ENCODE measurements at places on chromosomes 7 and 10.
A peak's percentile ranks its signal among the peaks of the same experiment; 100 is the strongest.

GRCh38 chr10:131196176-131196885, 115.2 kb downstream of the TCERG1L start:
- DNase-seq = no peak

DNA sequence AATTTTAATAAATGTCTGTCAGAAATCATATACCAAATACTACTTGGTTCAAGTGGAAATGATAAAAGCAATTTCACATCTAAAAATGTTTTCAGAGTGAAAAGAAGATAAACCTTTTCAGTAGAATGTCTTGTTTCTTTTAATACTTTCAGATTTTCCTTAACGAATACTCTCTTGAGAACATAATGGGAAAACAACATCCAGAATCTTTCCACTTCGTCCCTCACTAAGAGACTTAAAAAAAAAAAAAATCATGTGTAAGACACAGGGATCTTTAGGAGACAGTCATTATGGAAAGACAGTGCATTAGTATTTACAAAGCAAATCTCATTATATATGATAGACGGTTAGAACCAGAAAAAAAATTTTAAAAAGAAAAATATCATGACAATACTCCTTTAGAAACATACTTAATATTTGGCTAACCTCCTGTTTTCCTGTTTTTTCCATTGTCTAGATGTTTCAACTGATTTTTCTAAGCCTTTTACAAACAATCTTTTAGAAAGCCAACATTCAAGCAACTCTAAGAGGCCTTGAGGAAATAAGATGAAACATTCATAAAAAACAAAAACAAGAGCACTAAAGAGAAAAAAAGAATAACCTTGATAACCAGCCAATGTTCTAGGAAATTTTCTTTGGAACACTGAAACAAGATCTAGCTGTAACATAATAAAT, 339.9 kb upstream of the LRRN3 start:
- no peak for DNase-seq

- peak; percentile 35 for DNase-seq
Observed at GRCh38 chr7:1664711-1665548, 5.1 kb upstream of the ELFN1 start.

GRCh38 chr10:61822781-61823230, 78.7 kb upstream of the ARID5B start:
- no peak for DNase-seq

DNA sequence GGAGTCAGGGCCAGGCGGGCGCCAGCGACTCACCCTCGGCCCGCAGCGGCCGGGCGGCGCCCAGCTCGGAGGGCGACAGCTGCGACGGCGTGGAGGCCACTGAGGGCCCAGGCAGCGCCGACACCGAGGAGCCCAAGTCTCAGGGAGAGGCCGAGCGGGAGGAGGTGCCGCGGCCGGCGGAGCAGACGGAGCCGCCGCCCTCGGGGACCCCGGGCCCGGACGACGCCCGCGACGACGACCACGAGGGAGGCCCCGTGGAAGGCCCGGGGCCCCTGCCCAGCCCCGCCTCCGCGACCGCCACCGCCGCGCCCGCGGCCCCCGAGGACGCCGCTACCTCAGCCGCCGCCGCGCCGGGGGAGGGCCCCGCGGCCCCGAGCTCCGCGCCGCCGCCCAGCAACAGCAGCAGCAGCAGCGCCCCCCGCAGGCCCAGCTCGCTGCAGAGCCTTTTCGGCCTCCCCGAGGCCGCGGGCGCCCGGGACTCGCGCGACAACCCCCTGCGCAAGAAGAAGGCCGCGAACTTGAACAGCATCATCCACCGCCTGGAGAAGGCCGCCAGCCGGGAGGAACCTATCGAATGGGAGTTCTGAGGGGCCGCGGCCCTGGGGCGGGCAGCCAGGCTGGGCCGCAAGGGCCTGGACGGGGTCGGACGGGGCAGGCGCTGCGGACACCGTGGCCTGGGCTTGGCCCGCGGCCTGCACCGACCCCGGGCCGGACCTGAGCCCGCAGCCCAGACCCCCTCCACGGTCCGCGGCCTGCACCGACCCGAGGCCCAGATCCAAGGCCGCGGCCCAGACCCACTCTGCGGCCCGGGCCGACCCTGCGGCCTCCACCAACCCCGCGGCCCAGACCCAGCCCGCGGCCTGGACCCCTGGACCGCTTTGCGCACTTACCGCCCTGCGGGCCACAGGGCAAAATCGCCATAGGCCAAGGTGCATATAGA, 37.9 kb upstream of the SH2B2 start:
- no peak for DNase-seq

GRCh38 chr7:159091041-159091440, 53.6 kb downstream of the VIPR2 start:
- no peak for DNase-seq

- DNase-seq = no peak
Observed at GRCh38 chr10:5959581-5960069, 17.7 kb downstream of the IL15RA start.

- DNase-seq = no peak
Observed at GRCh38 chr10:104067525-104067924, 18.2 kb downstream of the COL17A1 start.

- no peak for DNase-seq
Observed at GRCh38 chr10:59648711-59649201, 60.9 kb downstream of the SLC16A9 start.

GRCh38 chr10:81722399-81722798, 152.6 kb upstream of the NRG3 start:
- no peak for DNase-seq

- DNase-seq = no peak
Observed at GRCh38 chr10:29372920-29373319, 84.0 kb downstream of the LYZL1 start.

GRCh38 chr7:37320848-37321468, 127.7 kb downstream of the ELMO1 start:
- no peak for DNase-seq

DNA sequence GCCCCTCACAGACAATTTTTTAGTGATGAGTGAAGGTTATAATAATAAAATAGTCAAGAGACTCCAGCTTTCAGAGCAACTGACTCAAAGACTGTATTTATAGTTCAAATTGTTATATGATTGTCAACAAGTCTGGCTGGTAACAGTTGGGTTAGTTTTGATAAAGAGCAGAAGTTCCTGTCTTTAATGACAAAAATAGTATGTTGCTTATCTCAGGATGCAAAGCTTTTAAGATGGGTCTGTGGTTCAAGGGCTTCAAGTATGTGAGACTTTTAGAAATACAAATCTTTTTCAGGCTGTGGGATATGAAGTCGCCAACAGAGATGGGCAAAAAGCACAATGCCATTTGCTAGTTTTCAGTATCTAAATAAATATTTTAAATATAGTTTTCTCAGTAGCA, 118.4 kb downstream of the ABCA13 start:
- DNase-seq = no peak

GRCh38 chr7:157945401-157945800, 608.6 kb downstream of the DNAJB6 start:
- DNase-seq = no peak

GRCh38 chr10:88525371-88526069, 57.6 kb downstream of the RNLS start:
- no peak for DNase-seq

GRCh38 chr10:69643779-69644657, 14.0 kb downstream of the FAM241B start:
- DNase-seq = no peak

DNA sequence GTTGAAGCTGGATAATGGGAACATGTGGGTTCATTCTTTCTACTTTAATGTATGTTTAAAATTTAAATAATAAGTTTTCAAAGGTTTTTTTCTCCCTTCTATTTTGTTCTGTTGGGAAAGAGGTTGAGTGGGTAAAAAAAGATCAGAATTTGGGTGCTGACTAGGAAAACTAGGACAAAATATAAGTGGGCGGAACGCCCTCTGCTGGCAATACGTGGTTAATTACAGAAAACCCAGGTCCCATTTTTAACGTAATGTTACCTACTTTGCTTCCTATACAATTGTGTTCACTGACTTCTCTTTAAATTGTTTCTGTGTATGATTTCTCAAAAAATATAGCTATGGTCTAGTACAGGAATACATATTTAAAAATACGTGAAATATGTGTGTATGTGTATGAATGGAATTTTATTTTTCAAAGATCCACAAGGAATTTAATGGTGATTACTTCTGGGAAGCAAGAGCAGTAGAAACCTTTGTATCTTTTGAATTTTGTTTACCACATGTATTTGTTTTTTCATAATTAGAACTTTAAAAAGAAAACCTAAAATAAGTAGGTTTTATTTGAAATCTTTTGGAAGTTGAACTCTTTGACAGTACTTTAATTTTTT, 8.7 kb downstream of the ECD start:
- peak; percentile 25 for DNase-seq

- no peak for DNase-seq
Observed at GRCh38 chr10:58955615-58956014, 220.8 kb upstream of the PHYHIPL start.

DNA sequence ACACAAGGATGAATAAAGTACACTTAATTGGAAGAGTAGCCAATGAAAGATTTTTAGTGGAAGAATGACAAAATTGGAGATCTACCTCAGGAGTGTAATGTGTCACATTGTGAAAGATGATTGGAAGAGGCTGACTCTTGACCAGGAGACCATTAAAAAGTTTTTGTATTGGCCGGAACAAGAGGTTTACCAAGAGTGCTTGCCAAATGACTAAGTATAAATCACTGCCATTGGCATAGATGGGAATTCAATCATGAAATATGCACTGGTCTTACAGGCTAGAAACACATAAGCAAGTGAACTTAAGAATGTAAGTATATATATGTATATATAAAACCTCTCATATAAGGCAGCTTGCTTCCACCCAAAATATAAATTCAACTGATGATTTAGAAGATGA, 58.7 kb upstream of the TFEC start:
- DNase-seq = no peak

DNA sequence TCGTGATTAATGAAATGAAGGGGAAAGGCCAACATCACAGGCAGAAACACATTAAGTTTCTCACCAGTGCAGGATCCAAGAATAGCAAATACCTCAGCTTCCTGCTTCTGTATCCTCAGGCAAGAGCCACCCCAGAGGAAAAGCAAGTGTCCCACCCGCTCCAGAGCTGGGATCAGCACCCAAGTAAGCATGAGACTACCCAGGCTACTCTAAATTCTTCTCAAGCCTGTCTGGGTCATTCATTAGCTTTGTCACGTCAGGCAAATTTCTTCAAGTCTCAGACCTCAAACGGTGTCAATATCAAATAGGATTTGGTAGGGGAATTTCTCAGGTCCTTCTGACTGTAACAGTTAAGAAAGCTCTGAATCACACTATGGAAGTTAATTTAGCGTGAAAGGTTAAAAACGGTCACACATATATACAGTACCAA, 59.0 kb downstream of the GNA12 start:
- no peak for DNase-seq

GRCh38 chr7:92720604-92721350, 115.6 kb downstream of the CDK6 start:
- no peak for DNase-seq

DNA sequence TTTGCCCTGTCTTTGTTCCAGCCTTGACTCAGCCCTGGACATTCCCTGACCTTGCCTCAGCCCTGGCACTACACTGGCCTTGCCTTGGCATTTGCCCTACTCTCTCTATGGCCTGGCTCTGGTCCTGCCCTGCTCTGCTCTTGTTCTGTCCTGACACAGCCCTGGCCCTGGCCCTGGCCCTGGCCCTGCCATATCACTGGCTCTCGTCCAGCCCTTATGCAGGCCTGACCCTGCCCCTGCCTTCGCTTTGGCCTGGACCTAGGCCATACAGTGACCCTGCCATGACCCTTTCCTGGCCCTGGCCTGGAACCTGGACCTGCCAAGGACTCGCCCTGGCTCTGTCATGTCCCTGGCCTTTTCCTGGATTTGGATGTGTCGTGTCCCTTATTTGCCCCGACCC, 646.0 kb downstream of the ZNF37A start:
- DNase-seq = no peak

GRCh38 chr10:78744491-78745090, 324.2 kb upstream of the ZMIZ1 start:
- DNase-seq = no peak

DNA sequence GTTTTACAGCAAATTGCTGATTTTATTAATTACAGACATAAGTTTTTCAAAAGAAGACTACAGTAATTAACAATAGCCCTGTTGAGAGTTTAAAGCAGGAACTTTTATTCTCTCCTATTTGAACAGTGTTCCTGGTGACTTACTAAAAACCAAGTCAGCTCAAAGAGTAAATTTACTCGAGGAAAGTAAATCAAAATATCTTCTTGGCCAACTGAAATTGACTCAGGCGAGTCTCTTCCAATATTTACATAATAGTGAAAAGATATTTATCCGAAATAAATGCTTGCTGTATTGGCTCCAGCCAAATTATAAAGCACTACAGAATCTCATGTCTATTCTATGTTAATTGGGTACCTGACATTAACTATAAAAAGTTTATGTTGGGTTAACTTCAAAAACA, 13.2 kb downstream of the CYTH3 start:
- DNase-seq = no peak

- no peak for DNase-seq
Observed at GRCh38 chr7:114554781-114555537, 140.3 kb downstream of the FOXP2 start.

DNA sequence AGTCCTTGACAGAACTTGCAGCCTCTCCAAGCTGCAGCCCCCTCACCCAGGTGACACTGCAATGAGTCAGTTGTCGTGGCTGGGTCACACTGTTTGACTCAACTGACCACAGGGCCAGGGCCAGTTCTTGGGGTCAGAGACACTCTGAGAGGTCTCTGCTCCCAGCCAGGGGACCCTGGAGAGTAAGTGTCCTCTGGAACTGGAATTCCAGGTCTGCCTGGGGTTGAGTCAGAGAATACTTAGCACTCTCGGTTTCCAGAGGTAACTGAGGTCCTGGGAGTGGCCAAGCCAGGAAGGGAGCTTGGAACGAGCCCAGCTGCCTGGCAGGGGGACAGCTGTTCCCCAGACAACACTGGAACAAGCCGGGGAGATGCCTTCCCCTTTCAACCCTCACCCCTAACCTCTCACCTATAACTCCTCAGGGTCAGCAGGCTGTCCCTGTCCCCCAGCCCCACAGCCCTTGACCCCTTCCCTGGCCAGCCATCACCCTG, 2.2 kb upstream of the MYL10 start:
- no peak for DNase-seq
